H1 (cell line): ENCODE measurements at places on chromosomes 7 and 10. TPM values are rescaled to one million over a fixed set of nuclear protein-coding genes. Genes with fewer than 3 reads are reported as not detected.

DNA sequence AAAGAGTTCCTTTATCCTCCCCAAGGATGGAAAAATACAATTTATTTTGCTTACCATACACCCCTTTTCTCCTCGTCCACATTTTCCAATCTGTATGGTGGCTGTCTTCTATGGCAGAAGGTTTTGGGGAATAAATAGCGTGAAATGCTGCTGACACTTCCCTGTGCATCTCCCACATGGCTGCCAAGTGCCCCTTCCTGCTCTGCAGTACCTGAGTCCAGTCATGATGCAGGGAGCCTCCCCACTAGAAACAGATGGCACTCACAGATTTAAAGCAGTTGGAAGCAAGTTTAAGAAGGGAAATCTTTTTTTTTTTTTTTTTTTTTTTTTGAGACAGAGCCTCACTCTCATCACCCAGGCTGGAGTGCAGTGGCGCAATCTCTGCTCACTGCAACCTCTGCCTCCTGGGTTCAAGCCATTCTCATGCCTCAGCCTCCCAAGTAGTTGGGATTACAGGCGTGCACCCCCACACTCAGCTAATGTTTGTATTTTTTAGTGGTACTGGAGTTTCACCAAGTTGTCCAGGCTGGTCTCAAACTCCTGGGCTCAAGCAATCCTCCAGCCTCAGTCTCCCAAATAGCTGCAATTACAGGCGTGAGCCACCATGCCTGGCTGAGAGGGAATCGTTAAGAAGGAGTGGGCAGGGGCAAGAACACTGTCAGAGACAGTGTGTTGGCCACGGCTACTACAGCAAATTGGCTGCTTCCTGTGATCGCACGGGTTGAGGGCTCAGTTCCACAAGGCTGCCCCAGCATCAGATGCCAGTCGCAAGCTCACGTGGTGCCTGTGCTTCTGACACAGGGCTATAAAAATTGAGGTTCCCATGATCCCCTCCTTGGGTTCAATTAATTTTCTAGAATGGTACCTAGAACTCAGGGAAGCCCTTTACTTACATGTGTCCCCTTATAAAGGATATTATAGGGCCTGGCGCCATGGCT lies 5.3 kb upstream of the PILRA start:
- peaks cover 19% of the 10 kb centered on the region for H3K4me1 ChIP-seq
- DNase-seq = no peak
- no peak overlapping the region for H3K4me3 ChIP-seq
- no peaks in the 10 kb centered on the region for H3K27me3 ChIP-seq

- no peak for DNase-seq
- H3K4me1 ChIP-seq = no peaks in the 10 kb centered on the region
- no peaks in the 10 kb centered on the region for H3K36me3 ChIP-seq
- no peak overlapping the region for H3K4me3 ChIP-seq
- no peaks in the 10 kb centered on the region for H3K27me3 ChIP-seq
- H3K27ac ChIP-seq = no peak overlapping the region
Measured at GRCh38 chr7:85480666-85481065, 293.8 kb upstream of the SEMA3D start.

- no peak overlapping the region for H3K4me3 ChIP-seq
- H3K36me3 ChIP-seq = no peaks in the 10 kb centered on the region
- no peak overlapping the region for H3K27ac ChIP-seq
- no peaks in the 10 kb centered on the region for H3K27me3 ChIP-seq
Measured at GRCh38 chr10:129765664-129766550, 198.2 kb downstream of the EBF3 start.

SP8 gene
- total RNA-seq = 10.6 and 12.0 TPM in 2 replicates

GRCh38 chr7:82106201-82106600 lies 336.4 kb upstream of the HGF start:
- no peak overlapping the region for H3K27ac ChIP-seq
- H3K27me3 ChIP-seq = no peaks in the 10 kb centered on the region
- no peak for DNase-seq
- H3K36me3 ChIP-seq = no peaks in the 10 kb centered on the region

COL1A2 gene
- total RNA-seq = 85.4 and 87.2 TPM in 2 replicates

DNA sequence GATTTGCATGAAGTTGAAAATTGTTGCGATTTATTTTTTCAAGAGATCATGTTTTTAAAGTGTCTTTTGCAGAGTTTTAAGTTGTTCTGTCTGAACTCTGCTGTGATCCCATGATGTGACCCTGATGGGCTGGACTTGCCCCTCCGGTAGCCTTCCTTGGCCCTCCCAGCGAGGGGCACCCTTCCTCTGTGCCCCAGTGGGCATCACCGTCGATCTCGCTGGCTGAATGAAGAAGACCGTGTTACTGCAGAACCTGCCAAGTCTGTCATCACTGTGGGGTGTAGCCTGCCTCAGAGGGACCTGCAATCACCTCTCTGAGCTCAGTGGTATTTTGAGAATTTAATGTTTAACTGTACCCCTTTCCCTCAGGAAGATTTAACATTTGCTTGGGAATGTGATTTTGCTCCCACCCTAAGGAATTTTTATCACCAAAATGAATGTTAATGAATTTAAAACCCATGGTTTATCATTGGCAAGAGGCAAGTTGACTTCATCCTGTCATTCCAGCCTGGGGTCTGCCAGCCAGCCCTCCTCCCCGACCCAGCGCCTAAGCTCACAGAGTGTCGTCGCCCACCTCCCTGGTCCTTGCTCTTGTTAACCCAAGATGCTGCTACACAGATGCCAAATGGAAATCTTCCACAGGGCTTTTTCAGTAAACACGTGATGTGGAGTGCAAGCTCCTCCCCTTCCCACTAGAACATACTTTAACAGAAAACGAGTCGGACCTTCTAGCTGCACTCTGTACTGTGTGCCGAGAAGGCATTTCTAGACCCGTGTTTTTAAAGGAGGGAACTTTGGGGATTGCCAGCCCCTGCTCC lies 115.4 kb downstream of the NT5C2 start:
- H3K4me1 ChIP-seq = no peaks in the 10 kb centered on the region
- no peak overlapping the region for H3K27ac ChIP-seq
- no peaks in the 10 kb centered on the region for H3K27me3 ChIP-seq

IL6 gene
- total RNA-seq = 0.41 and 0.73 TPM in 2 replicates

DNA sequence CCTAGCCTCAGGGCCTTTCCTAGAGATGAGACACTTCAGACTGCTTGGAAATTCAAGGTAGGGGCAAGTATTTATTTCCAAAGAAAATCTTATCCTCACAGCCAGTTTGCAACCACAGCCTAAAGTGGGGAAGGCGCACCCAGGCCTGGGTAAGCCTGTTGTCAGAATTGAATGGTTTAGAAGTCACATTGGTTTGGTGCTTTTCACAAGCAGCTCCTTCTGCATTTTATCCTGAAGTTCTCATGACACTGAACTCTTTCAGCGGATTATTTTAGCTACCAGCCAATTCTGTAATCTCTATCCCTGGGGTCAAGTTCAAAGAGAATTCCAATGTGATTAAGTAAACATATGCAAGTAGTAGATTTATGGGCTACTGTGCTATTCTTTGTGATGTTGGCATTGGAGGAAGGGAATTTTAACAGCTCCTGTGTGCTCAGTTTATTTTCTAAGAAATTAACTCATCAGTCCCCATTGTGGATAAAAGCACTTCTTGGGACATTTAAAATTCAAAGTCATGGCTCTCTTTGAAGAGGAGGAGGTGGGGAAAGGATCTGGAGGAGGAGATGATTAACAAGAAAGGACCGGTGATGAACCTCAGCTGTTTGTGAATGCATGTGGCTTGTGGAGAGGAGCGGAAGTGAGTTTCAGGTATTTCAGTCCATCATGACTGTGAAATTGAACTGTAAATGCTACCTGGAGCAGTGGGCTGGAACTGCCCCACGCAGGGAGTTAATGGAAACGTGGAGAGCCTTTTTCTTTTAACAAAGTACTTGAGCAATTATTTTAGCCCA lies 90.2 kb upstream of the CACUL1 start:
- no peak for DNase-seq
- H3K4me1 ChIP-seq = no peaks in the 10 kb centered on the region
- H3K27me3 ChIP-seq = no peaks in the 10 kb centered on the region
- no peak overlapping the region for H3K4me3 ChIP-seq

- DNase-seq = no peak
- H3K27ac ChIP-seq = no peak overlapping the region
- peaks cover 4% of the 10 kb centered on the region; the same call in 1 of the 2 replicates for H3K4me1 ChIP-seq
- H3K36me3 ChIP-seq = no peaks in the 10 kb centered on the region
- H3K4me3 ChIP-seq = no peak overlapping the region
Measured at GRCh38 chr10:125218967-125219366, 58.6 kb upstream of the CTBP2 start.

SUN3 gene
- total RNA-seq = not detected in 2 replicates

GRCh38 chr10:14074062-14074884 lies 256.5 kb downstream of the FRMD4A start:
- no peak overlapping the region for H3K27ac ChIP-seq
- no peak overlapping the region for H3K4me3 ChIP-seq
- H3K27me3 ChIP-seq = no peaks in the 10 kb centered on the region
- no peaks in the 10 kb centered on the region for H3K36me3 ChIP-seq
- H3K4me1 ChIP-seq = no peaks in the 10 kb centered on the region
- DNase-seq = no peak

GSTO2 gene
- total RNA-seq = 12.7 and 13.1 TPM in 2 replicates

GRCh38 chr7:103989785-103990767 lies 618 bp upstream of the RELN start:
- H3K27ac ChIP-seq = no peak overlapping the region
- no peaks in the 10 kb centered on the region for H3K36me3 ChIP-seq
- peaks cover 39% of the 10 kb centered on the region for H3K27me3 ChIP-seq

- no peak overlapping the region for H3K4me3 ChIP-seq
- peaks cover 12% of the 10 kb centered on the region for H3K4me1 ChIP-seq
- H3K36me3 ChIP-seq = no peaks in the 10 kb centered on the region
- no peaks in the 10 kb centered on the region for H3K27me3 ChIP-seq
- H3K27ac ChIP-seq = no peak overlapping the region
- DNase-seq = no peak
Measured at GRCh38 chr7:151626422-151627115, 106.9 kb upstream of the RHEB start.
